ENCODE measurements at places on chromosomes 1 and 21. TPM values are rescaled to one million over a fixed set of nuclear protein-coding genes. Genes with fewer than 3 reads are reported as not detected.

GRCh38 chr1:143652744-143653428 lies 318.9 kb downstream of the FAM72C start:
- DNase-seq = no peak

DNA sequence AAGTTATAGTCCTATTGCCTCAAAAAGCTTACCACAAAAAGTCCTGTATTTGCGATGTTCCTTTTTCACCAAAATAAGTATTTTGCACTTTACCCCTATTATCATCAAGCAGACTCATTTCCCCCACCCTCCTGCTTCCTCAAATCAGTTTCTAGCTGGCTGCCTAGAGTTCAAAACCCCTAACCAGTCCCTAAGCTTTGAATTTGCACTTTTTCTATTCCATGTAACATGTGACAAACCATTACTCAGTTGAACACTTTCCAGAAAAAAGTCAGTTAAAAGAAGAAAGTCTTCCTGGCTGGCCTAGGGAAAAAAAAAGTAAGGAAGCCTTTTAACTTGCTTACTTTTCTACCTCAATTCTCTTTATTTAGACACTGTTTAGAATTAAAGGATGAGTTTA lies 8.2 kb downstream of the CEP170 start:
- DNase-seq = no peak

- no peak for DNase-seq
Measured at GRCh38 chr1:40977716-40978115, 1.8 kb upstream of the CTPS1 start.

- DNase-seq = no peak
Measured at GRCh38 chr1:63662056-63662836, 69.0 kb downstream of the PGM1 start.

- DNase-seq = no peak
Measured at GRCh38 chr21:28396421-28396820, 596.3 kb downstream of the LTN1 start.

DNA sequence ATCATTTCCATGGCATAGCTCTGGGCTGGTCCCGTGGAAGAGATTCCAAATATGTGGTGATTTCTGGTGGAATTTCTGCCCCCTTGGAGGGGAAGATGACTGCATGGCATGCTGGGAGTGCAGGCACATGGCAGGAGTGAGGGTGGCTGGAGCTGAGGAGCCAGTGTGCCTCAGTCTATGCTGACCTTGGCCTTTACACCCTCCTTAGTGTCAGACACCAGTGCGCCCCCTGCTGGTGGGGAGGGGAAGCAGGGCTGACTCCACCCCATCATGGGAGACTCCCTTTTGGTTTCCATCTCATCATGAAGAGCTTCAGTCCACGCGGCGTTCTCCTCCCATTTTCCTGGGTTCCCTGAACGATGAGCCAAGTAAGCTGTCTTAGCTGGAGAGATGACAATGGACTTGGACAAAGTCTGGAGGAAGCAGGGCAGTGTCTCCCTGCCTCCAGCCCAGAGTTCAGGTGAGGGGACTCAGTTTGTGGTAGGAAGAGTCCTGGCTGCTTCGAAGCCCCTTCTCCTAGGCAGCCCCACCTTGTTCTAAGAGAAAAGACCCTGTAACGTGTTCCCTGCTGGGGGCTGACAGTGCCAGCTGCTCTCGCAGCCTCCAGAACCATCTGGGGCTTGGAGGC lies 10.3 kb downstream of the ALX3 start:
- peak; percentile 64 for DNase-seq

DNA sequence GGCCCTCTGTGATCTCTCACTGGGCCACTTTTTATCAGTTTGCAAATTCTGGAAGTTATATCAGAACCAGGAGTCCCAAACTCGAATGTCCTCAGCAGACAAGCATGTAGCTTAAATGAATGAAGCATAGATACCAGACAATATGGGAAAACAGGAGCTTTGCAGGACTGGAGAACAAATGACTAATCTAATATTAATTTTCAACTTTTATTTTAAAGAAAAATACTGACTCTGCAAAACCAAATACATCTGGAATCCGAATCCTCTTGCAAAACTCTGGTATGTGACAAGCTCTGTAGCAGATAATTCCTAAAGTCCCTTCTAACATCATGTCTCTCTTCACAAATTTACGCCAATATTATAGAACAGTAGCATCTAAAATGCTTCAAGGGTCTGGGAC lies 427.4 kb downstream of the TTLL7 start:
- no peak for DNase-seq

ESRRG gene
- 5.8 TPM for total RNA-seq

PBX1 gene
- total RNA-seq = 72.9 TPM

Data from sciatic nerve (tissue), 2 donors.